ENCODE measurements at places on chromosomes 11 and 22.

DNA sequence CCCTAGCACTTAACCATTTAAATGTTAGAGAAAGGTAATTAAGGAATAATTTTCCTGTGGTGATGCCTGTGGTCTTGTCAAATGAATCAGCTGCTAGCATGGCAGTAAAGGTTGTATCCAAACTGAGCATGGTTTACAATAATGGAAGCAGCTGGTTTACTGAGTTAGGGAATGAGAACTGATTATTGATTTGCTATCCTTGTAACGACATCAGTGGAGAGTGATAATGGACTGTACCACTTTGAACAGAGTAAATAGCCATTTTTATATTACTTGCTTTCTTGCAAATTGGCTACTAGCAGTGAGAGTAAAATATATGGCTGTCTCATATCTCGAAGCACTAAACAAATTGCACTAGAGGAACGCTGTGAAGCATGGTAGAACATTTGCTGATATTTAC is 589.0 kb upstream of the ANO5 start:
- DNase-seq, result no peak

DNA sequence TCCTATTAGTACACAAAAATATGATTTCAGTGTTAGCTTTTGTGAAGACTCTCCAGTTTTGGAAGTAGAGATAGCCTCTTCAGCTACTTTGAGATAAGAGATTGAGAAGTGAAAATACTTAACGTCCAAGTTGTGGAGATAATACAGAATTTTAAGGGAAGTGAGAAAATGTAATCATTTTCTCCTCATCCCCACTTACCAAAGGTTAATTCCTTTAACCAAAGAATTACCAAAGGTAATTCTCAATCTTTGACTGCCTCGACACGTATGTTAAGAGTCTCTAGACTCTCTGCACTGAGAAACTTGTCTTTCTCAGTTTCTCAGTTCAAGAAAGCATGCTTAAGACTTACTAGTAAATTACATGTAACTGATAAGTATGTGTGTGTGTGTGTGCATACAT is 15.3 kb downstream of the C11orf54 start:
- no peak for DNase-seq

GRCh38 chr11:76234416-76235232 is 28.3 kb upstream of the WNT11 start:
- DNase-seq, result no peak

DNA sequence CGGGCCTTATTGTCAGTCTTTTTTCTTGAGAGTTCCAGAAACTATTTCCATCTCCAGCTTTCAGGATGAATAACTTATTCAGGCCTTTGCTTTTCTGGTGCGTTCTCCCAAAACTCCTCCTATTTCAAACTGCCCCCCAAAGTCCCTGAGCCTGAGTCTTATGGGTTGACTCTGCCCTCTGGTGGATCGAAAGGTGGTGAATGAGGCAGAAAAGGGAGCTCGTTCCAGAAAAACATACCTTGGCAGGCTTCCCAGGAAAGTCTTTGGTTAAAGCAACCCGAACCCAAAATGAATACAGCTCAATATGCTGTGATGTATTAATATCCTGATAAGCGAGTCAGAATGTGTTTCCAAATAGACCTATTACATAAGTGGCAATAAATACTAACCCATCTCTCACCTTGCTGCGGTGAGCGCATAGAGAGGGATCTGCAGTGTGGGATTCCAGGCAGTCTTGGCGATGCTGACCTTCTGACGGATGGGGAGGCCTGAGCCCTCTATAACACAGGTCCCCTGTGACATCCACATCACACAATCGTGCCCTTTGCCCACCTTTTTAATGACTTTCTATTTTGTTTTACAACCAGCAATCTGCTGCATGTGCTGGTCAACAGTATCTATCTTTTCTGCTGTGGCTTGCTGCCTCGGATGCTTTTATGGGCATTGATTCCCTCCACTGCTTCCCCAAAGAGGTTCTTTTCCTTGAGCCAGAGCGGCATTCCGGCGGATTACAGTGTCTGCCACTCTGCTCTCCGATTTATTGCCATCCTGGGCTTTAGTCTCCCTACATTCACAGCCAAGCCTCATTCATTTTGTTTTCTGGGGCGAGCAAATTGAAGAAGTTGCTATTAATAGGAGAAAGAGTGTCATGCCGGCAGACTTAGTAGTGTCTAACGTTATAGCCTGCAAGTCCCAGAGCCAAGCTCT is 756.8 kb downstream of the NTM start:
- DNase-seq, result no peak

All from NCI-H524 (cell line).